Heart right ventricle (tissue), 16 donors: ENCODE measurements at places on chromosomes 2 and 18. TPM values are rescaled to one million over a fixed set of nuclear protein-coding genes. Genes with fewer than 3 reads are reported as not detected.

Gene NPPC
- 0.28 TPM for total RNA-seq

Gene ASB18
- 35.2 TPM for total RNA-seq

Gene CAPN13
- total RNA-seq, result not detected

Gene REG3A
- total RNA-seq, result not detected

Gene ANKRD36
- 8.0 TPM for total RNA-seq

Gene CACNB4
- total RNA-seq, result 0.44 TPM

Gene CCDC150
- 2.5 TPM for total RNA-seq

GRCh38 chr18:70301667-70302066 is 12.8 kb downstream of the SOCS6 start:
- H3K27me3 ChIP-seq, result no peaks in the 10 kb centered on the region
- H3K36me3 ChIP-seq, result no peaks in the 10 kb centered on the region
- DNase-seq, result no peak
- no peak overlapping the region for H3K4me3 ChIP-seq

- H3K27ac ChIP-seq, result no peak overlapping the region
- no peaks in the 10 kb centered on the region for H3K4me1 ChIP-seq
These were observed 58.9 kb downstream of the NDUFA10 start for GRCh38 chr2:239966029-239966852.

DNA sequence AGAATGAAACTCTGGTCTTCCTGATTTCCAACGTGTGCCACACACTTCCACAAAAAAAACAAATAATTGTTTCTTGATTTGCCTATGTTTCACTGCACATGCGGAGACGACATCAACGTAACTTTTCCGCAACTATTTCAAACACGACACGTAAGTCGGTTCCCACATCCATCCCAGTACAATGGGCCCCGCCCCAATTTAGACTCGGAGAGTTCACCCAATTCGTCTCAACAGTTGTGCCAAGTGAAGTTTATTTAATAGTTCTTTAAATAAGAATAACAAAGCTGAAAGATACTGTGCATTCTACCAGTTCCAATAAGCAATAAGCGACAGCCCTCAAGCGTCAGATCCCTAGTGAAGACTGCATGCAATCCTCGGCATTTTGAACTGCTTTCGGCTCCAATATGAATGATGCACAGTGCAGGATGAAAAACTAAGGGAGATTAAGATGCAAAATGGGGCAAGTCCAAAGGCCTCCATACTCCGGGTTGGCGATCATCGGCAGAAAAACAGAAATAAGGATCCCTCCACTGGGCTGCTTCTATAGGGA is 664 bp downstream of the CCT4 start:
- peaks cover 23% of the 10 kb centered on the region for H3K36me3 ChIP-seq
- peaks cover 24% of the 10 kb centered on the region for H3K4me1 ChIP-seq
- peak overlapping the region; percentile 96 for H3K27ac ChIP-seq
- no peak for DNase-seq
- H3K4me3 ChIP-seq, result peak overlapping the region; percentile 83

- peak; percentile 74 for DNase-seq
- H3K27me3 ChIP-seq, result no peaks in the 10 kb centered on the region
- no peak overlapping the region for H3K27ac ChIP-seq
- no peaks in the 10 kb centered on the region for H3K36me3 ChIP-seq
- H3K4me1 ChIP-seq, result no peaks in the 10 kb centered on the region
These were observed 57.2 kb downstream of the SOX11 start for GRCh38 chr2:5749347-5749746.

DNA sequence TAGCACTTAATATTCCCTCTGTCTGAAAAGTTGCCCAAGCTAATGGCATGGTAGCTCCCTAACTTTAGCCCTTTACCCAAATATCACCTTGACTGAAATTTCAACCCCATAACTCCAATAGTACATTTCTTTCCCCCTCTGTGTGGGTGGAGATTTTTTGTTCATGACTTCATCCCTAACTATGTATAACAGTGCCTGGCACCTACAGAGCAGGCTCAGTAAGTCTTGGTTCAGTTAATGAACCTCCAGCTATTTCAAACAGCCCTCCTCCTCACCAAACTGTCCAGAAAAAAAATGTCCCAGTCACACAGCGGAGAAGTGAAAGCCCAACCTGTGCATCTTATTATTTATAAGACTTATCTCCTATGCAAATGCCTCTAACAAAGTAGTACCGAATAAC is 18.6 kb downstream of the BUB1 start:
- H3K4me3 ChIP-seq, result no peak overlapping the region
- no peaks in the 10 kb centered on the region for H3K27me3 ChIP-seq
- H3K27ac ChIP-seq, result no peak overlapping the region
- no peaks in the 10 kb centered on the region for H3K4me1 ChIP-seq

DNA sequence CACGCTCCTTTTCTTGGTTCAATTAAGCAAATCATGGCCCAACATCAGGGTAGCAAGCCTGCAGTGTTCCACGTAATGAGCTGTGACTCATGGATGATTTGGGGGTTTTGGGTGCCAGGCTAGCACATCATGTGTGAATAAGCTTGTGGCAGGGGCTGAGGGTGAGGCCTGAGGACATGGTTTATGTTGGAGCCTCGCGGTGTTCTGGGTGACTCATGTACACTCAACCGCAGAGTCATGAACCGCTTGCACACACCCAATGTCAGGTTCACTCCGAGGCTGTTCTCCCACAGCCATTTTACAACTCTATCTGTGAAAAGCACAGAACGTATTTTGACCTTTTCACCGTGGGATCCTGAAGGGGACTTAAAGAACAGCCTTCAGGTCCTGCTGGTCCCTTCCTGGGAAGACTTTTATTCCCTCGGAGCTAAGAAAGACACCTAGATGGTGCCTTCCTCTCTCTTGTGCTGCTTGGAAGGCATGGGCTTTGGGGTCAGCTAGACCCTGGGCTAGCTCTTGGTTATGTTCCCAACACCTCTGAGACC is 139.9 kb upstream of the ZEB2 start:
- no peaks in the 10 kb centered on the region for H3K4me1 ChIP-seq
- DNase-seq, result no peak
- H3K27ac ChIP-seq, result peak overlapping the region; percentile 26
- H3K36me3 ChIP-seq, result no peaks in the 10 kb centered on the region
- no peak overlapping the region for H3K4me3 ChIP-seq
- H3K27me3 ChIP-seq, result no peaks in the 10 kb centered on the region

DNA sequence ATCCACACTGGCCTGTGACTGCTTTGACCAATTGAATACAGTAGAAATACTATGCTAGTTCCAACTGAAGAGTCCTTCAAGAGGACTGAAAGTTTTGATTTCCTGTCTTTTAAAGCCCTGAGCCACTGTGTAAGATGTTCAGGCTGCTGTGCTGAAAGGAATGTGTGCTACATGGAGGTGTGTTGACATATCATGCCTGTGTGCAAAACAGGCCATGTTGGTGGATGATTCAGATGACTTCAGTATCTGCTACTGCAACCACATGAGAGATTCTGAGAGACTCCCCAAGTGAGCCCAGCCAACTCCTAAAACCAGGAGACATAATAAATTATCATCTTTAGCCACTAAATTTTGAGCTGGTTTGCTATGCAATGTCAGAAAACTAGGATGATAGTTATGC is 662.9 kb downstream of the ZEB2 start:
- no peaks in the 10 kb centered on the region for H3K4me1 ChIP-seq
- H3K36me3 ChIP-seq, result no peaks in the 10 kb centered on the region
- no peak for DNase-seq
- H3K27ac ChIP-seq, result no peak overlapping the region

DNA sequence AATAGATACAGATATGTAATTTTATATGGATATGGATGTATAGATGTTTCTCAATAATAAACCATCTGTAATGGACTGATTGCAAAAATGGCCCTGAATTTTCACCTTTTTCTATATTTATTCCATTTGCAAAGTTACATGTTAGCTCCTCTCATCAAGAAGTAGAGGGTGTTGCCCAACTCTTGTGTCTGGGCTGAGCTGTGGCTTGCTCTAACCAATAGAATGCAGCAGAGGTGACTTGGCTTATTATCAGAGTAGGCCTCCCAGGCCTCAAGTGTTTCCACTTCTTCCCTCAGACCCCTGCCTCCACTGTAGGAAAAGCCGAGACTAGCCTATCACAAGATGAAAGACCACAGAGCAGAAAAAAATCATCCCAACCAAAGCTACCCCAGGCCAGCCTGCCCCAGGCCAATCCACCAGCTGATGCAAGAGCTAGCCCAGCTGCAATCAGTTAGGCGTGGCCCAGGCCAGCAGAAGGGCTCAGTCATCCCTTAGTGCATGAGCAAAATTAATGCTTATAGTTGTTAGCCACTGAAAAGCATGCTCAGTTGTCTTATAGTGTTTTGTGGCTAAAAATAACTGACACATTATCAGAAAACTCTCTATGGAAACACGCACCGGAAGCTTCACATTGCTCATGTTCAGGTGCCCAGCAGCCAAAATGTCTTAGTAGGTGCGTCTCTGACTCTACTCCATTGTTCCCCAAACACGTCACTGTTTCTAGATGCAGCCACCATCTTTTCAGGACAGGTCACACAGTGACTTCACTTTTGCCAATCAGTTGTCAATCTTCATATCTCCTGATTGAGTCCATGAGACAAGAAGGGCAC is 464.0 kb downstream of the FBXO15 start:
- DNase-seq, result no peak
- no peaks in the 10 kb centered on the region for H3K27me3 ChIP-seq
- no peaks in the 10 kb centered on the region for H3K4me1 ChIP-seq
- no peaks in the 10 kb centered on the region for H3K36me3 ChIP-seq

DNA sequence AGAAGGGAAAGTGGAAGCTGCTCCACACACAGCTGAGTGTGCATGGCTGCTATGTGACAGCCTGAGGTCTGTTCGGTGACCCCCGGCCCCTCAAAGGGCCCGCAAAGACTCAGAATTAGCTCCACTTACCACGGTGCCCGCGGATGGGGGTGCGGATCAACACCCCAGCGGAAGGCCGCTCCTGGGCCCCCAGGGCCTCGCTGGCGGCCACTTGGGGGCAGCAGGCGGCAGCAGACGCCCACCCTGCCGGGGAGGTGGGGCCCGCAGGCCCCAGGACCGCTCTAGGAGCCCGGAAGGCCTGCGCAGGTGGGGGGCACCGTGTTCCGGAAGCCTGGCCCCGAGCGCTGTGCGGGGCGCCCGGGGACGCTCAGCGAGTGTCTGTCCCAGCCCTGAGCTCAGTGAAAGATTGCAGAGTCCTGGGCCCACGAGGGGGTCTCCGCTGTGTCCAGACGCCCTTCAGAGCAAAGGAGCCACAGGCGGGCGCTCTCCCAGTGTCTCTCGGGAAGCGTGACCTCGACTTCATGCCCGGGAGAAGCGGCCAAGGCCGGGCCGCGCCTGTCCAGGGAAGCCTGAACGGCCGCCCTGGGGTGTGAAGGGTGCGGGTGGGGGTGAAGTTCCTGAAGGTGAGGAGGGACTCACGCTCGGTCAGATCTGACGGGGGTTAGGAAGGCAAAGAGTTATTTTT is 118.7 kb downstream of the VAPA start:
- no peaks in the 10 kb centered on the region for H3K27me3 ChIP-seq
- no peak for DNase-seq
- H3K27ac ChIP-seq, result peak overlapping the region; percentile 75
- no peak overlapping the region for H3K4me3 ChIP-seq

GRCh38 chr2:206011018-206011614 is 74.9 kb downstream of the INO80D start:
- no peak overlapping the region for H3K4me3 ChIP-seq
- no peaks in the 10 kb centered on the region for H3K27me3 ChIP-seq
- no peaks in the 10 kb centered on the region for H3K4me1 ChIP-seq
- H3K36me3 ChIP-seq, result peaks cover 99% of the 10 kb centered on the region

DNA sequence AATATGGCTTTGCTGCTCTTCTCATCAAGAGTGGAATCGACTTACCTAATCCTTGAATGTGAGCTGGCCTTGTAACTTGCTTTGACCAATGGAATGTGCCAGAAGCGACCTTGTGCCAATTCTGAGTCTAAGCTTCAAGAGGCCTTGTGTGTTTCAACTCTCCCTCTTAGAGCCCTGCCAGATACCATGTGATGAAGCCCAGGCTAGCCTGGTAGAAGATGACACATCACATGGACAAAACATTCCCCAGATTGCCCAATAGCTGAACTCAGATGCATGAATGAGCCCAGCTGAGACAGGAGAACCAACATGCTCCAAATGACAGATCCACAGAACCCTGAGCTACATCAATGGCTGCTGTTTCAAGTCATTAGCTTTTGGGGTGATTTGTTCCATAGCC is 4.2 kb upstream of the KLHL14 start:
- no peak for DNase-seq
- H3K4me1 ChIP-seq, result peaks cover 3% of the 10 kb centered on the region
- no peaks in the 10 kb centered on the region for H3K36me3 ChIP-seq
- H3K27ac ChIP-seq, result no peak overlapping the region
- H3K4me3 ChIP-seq, result no peak overlapping the region
- H3K27me3 ChIP-seq, result peaks cover 7% of the 10 kb centered on the region

- peaks cover 4% of the 10 kb centered on the region for H3K27me3 ChIP-seq
- DNase-seq, result no peak
- H3K36me3 ChIP-seq, result no peaks in the 10 kb centered on the region
- no peak overlapping the region for H3K27ac ChIP-seq
- peaks cover 13% of the 10 kb centered on the region for H3K4me1 ChIP-seq
These were observed 74.8 kb upstream of the GLI2 start for GRCh38 chr2:120660771-120661459.

DNA sequence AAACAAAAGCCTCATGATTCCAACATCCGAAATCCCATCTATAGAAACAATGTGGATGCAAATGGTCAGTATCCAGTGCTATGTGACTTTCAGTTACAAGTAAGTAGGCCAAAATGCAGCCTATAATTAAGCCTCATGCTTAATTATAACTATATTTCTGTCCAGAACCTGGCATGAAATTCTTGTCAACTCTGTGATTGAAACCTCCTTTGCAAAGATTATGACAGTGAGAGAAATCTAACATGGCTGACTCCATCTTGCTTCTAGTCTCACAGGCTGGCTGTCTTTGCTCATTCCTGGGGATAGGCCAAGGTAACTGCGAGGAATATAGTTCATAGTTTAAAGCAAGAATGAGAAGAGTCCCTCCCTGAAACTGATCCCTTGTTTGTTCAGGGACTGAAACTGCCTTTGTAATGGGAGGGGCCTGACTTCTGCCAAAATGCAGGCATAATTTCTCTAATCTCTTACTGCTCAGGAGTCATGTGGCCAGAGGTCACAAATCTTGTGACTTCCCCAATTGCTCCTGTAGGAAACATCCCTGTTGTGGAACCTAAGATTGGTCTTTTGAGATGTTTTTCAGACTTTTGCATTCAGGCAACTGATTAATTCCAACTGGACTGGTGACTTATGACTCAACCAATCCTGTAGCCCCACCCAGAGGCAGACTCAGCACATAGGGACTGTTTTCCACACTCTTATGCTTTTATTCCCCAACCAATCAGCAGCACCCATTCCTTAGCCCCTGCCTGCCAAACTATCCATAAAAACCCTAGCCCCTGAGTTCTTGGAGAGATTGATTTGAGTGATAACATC is 84.5 kb upstream of the TLK1 start:
- H3K36me3 ChIP-seq, result no peaks in the 10 kb centered on the region
- DNase-seq, result no peak
- no peak overlapping the region for H3K4me3 ChIP-seq
- H3K4me1 ChIP-seq, result peaks cover 35% of the 10 kb centered on the region

- H3K36me3 ChIP-seq, result no peaks in the 10 kb centered on the region
- H3K4me3 ChIP-seq, result no peak overlapping the region
- no peak overlapping the region for H3K27ac ChIP-seq
- no peaks in the 10 kb centered on the region for H3K4me1 ChIP-seq
- no peak for DNase-seq
- no peaks in the 10 kb centered on the region for H3K27me3 ChIP-seq
These were observed 10.7 kb downstream of the GPR45 start for GRCh38 chr2:105252271-105252670.

- H3K27me3 ChIP-seq, result no peaks in the 10 kb centered on the region
- no peak overlapping the region for H3K27ac ChIP-seq
- H3K36me3 ChIP-seq, result no peaks in the 10 kb centered on the region
These were observed 29.3 kb downstream of the COX7A2L start for GRCh38 chr2:42331569-42332284.

GRCh38 chr2:32522770-32523169 is 105.1 kb upstream of the TTC27 start:
- no peak for DNase-seq
- no peak overlapping the region for H3K27ac ChIP-seq
- no peaks in the 10 kb centered on the region for H3K4me1 ChIP-seq
- no peaks in the 10 kb centered on the region for H3K27me3 ChIP-seq
